ENCODE measurements at places on chromosomes 3 and 15.
A peak's percentile ranks its signal among the peaks of the same experiment; 100 is the strongest.

DNA sequence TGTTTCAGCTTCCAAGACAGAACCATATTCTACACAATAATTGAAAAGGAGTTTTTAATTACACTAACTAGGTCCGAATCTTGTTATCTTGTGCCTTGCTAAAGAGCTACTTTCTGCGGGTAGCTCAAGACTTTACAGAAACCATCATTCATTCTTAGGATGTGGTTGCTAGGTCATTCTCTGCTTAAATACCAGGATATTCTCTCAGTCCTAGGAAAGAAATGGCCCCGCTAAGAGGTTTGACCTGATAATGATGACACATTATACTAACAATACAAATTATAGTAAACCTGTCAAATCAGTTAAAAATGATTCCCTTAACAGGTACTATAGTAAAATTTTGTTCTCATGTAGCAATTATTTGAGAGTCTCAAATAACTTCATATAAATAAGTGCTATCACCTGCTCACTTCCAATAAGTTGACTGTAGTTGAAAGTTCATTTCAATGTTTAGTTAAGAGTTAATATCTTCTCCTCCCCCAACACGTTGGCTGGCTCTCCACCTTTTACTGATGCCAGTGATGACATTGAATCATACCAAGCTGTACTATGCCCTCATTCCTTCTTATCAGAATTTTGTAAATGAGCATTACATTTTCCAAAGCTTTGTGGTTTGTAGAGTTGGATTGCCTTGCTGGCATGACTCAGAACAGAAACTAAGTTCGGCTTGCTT is 3.6 kb upstream of the C3orf85 start:
- DNase-seq = no peak

DNA sequence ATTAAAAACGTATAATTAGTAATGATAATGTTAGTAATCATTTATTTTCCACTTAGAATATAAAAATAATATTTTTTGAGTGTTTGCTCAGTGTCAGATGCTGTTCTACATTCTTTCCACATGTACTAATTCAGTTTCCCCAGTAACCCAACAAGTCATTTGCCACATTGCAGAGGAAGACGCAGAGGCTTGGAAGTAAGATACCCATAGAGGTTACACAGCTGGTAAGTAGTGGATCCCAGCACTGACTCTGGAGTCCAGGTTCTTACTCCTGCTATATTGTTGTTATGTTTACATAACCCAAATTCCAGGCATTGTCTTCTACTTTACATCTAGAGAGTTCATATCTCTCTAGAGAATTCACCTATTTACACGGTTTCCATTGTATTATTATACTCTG is 48.2 kb upstream of the MYO5C start:
- no peak for DNase-seq

DNA sequence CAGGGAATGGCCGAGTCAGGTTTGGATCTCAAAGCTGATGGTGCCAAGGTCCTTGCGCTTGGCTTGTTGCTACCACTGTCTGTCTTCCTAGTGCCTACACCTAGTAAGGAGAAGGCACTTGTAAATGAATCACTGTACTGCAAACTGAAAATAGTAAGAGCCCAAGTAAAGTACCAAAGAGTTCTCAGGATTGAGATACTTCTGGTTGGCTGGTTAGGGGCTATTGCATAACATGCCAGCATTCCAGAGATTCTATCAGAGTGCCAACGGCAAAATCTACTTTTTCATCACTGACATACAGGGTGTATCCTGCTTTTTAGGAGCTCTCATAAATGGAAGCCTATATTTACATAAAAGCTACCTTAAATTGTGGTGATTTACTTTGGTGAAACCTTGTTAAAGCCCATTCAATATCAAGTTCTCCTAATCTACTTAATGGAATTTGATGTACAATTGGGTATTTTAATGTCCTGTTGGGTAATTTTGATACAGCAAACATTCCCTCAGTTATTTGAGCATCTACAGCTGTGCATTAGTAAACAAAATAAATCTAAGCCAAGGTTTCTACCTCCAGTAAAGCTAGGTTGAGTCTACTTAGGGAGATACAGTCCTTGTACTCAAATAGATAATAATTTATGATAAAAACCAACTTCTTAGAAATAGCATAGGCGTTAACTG is 30.7 kb upstream of the CHD2 start:
- DNase-seq = no peak

DNA sequence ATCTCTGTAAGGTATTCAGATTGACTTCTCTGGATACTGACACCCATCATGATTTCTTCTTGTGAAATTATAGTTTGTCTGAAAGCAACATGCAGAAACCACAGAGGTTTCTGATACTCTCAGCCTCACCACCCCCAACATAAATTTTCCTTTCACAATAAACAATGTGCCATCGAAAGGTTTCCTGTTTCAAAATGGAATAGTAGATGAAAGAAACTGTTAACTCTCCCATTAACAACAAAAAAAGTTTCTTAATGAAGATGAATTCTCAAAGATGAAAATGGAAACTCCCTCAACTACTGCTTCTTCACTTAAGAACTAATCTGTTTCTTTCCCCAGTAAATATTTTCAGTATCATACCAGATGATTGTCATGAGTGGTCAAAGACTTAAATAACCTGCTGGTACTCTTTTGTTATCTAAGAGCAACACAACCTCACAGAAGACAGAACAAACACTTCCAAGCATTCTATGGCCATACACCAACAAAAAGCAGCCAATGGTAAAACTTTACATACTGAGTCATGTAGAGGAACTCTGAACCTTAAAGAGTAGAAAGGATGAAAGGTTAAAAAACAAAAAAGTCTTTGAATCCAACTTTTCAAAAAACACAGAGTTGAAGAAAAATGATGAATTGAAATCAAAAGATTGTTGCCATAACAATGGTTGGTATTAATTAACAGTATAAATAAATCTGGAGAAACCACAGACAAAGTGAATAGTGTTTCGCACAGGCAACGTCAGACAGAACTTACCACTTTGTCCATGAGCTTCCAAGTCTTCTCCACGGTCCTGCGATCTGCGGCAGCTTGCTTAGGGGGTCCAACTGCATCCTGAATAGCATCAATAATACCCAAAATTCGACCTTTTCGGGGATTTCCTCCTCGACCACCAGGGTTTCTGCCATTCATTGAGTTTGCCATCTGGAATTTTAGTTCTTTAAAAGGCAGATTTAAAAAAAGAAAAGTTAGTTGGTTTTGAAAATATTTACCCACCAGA is 1.9 kb downstream of the CBLB start:
- DNase-seq = peak; percentile 72

DNA sequence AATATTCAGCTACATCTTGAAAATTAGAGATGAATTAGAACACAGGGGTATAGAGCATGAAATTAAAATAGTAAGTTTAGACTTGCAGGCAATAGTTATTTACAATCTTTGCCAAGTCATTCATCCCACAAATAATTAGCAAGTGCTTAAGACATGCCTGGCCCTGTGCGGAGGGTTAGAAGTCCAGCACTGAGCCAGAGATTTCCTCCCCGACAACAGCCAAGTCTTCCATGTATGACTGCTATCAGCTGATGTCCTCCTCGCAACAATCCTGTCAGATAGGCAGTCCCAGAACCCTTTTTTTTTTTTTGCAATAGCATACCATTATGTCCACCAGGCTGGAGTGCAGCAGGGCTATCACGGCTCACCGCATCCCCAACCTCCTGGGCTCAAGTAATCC is 14.6 kb downstream of the SIN3A start:
- DNase-seq = no peak

DNA sequence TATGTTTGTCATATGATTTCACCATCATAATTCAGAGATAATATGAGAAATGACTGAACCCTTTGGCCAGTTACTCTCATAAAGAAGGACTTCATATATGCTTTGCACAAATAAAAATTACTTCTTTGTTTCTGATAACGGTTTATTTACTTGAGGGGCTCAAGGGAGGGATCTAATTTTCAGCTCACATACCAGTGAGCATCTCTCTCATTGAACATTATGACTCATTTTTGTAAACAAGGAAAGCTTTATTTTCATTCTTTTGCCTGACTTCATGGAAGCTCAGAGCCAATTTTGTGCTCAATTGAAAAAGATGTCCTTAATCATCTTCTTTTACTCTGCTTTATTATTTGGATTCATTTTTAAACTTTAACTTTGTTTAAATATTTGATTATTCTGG is 5.8 kb downstream of the NLGN1 start:
- no peak for DNase-seq

- DNase-seq = no peak
Measured at GRCh38 chr3:13200946-13201345, 127.7 kb upstream of the IQSEC1 start.

DNA sequence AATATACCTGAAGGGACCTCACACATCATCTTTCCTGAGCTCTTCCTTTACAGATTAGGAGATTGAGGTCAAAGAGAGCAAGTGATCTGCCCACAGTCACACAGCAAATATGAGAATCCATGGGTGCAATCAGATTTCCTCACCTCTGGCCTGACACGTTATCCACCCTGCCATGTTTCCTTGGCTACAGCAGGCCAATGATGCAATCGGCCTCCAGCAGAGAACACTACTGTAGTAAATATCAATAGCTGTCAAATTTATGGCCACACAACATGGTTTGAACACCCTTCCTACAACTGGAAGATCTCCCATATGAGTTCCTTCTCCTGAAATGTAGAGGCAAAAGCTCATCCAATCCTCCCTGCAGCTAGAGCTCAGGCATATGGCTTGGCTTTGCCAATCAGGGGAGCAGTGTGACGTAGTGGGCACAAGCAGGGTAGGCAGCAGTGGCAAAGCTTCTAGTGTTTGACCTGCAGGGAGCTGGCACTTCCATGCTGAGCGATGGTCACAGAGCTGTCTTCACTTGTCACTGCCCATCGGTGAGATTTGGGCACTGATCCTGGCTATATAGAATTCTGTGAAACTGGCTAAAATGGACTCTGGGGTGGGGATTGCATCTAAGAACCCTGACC is 271.3 kb downstream of the TJP1 start:
- DNase-seq = no peak

DNA sequence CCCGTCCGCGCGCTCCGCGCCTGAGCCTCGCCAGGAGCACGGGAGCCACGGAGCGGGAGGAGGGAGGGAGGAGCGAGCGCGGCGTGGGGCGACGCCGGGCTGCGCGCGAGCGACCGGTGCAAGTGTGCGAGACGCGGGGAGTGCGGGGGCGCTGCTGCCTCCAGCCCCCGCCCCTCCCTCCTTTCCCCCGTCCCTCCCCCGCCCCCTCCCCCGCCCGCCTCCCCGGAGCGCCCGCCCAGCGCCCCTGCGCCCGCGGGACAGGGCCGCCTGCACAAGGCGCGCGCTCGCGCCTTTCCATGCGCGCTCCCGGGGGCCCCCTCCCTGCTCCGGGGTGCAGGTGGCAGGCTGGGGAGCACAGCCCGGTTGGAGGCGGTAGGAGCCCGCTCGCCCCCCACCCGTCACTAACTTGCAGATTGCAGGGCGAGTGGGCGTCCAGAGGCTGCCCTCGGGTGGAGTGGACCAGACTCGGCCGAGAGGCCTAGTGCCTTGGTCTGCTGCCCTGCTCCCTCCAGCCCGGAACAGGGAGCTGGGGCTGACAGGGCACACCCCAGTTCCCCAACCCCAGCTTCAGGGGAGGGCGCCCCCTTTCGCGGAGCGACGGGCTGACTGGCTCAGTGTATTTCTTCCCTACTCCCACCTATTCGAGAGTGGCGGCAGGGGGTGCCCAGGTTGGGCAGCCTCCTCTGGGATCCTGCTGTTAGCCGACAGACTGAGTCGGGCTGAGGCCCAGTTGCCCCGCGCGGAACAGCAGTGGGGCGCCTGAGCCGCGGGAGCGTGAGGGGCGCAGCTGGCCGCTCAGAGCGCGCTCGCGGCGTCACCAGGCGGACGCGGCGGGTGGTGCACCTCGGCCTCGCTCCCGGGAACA is at the start of gene WNT7A:
TSS of gene WNT7A (minus strand) at position 126 of the 865 bp plus-strand sequence. CDS start 255 bp downstream, outside the sequence.
- DNase-seq = peak; percentile 37

- peak; percentile 46 for DNase-seq
Measured at GRCh38 chr15:67884514-67885174, 44.8 kb upstream of the RNU6-1 start.

DNA sequence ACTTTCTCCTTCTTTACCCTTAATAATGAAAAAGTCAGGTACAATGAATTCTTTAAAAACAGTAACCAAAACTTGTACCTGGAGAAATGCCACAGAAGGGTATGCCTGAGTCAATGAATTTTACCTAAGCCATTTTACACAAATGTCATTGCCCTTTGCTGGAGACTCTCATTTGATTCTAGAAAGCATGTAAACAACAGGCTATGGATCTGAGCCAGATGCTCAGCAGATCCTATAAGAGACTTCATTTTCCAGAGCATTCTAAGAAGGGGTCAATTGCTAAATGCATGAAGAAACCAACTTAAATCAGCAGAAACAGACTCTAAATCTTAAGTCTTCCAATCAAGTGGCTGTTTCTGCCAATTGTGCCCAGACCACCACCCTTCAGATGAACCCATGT is 83.8 kb upstream of the GALNT15 start:
- no peak for DNase-seq

GRCh38 chr3:62805106-62805505 is 70.1 kb downstream of the CADPS start:
- no peak for DNase-seq

DNA sequence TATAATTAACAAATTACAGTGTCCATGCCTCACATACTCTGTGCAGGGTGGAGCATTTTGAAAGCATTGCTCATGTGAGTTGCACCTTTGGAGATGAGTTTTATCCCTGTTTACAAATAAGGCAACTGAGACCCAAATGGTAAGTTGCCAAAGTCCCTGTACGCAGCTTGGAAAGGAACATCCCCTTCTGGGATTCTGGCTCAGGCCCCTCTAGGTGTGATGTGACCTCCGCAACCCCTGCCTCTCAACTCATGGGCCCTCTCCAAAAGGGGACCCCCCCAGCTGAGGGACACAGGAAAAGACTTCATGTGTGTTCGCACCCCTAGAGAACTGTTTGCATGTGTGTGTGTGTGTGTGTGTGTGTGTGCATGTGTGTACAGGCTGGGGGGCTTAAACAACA is 25.3 kb downstream of the PRR20G start:
- no peak for DNase-seq

DNA sequence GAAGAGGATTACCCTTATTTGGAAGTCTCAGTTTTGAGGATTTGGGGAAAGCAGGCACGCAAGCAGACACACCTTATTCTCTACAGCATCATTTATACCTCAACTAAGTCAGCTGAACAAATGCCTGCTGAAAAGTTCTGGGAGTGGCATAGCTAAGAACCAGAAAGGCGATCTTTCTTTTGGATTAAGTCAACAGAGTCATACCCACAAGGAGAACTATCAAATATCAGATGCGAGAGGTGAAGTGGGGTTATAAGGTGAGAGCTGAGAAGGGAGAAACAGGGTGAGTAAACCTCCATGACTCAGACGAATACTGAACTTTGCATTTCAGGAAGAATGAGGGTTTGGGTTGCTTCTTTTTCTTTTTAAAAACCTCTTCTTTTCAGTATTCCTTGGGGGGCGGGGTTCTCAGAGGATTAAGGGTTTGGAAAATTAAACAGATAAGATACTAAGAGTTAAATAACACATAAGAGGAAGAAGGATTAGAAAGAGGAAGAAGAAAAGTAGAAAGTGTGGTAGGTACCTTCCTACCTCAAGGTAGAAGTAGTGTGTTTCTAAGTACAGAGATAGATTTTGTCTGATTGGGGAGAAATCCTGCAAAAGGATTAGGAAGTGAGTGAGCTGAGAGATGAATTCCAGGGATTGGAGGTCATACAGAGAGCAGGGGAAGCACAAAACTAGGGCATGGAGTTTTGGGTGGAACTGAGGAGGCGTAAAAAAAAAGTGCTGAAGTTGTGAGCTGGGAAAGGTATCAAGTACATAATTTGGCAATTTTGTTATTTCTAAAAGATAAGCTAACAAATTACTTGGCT is 41.3 kb upstream of the ICE2 start:
- no peak for DNase-seq

All from GM06990 (cell line).